ENCODE measurements at places on chromosomes 11 and 22.

GRCh38 chr11:76559346-76559745, 111.2 kb downstream of the LRRC32 start:
- no peak for DNase-seq

- no peak for DNase-seq
These were observed 253.5 kb upstream of the TENM4 start for GRCh38 chr11:79694368-79694767.

GRCh38 chr11:64071849-64072248, 36.1 kb downstream of the FLRT1 start:
- DNase-seq, result no peak

- no peak for DNase-seq
These were observed 71.1 kb downstream of the TTC28 start for GRCh38 chr22:28608546-28608945.

- no peak for DNase-seq
These were observed 14.7 kb downstream of the DPP3 start for GRCh38 chr11:66494935-66495334.

GRCh38 chr11:2987881-2988861, 4.0 kb downstream of the NAP1L4 start:
- DNase-seq, result peak; percentile 25
